ENCODE measurements at places on chromosomes 13 and 19.
A peak's percentile ranks its signal among the peaks of the same experiment; 100 is the strongest.

DNA sequence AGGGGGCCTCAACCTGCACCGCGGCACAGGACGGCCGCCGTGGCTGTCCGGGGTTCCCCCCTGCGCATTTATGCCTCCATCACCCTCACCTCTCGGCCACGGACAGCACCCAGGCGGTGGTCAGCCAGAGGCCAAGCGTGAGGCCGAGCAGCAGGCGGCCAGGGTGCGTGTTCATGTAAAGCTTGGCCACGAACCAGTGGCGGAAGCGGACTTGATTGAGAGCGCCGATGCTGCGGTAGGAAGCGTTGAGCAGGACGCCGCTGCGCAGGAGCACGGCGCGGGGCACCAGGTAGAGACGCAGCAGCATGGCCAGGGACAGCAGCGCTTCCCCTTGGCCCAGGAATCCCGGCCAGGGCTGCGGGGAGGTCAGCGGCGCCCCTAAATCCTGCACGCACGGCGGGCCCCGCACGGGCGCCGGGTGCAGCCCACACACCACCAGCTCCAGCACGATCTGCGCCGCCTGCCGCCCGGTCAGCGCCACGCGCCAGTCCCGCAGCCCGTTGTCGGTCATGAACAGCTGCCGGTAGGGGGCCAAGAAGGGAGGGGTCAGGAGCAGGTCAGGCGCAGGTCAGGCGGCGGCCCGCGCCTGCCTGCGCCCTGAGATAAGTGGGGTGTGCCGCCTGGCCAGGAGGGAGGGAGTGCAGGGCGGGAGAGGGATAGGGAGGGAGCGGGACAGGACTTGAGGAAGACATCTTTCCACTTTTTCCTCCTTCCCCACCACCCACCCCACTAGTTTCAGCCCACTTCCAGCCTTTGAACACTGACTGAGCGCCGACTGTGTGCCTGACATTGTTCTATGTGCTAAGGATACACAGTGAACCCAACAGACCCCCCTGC lies 6.5 kb downstream of the KCNN4 start:
- DNase-seq, result no peak

- no peak for DNase-seq
These were observed 797.7 kb upstream of the ARGLU1 start for GRCh38 chr13:107365466-107366215.

GRCh38 chr13:99477493-99477892 lies 23.8 kb upstream of the TM9SF2 start:
- no peak for DNase-seq

DNA sequence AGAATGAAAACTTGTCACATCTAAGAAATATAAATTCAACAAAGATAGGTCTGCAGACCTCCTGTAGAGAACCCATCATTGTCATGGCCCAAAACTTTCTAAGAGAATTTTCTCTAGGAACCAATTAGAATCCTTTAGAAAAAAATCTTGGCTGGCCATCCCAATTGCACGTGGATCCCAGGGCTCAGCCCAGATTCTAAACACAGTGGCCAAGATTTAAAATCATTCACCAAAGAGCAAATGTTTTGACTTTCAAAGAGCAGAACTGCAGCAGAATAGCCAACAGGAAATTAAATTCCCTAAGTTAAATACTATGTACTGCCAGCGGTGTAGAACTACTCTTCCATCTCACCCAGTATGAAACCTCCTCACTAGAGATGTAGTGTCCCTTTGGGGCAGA lies 21.3 kb downstream of the IPO5 start:
- no peak for DNase-seq

DNA sequence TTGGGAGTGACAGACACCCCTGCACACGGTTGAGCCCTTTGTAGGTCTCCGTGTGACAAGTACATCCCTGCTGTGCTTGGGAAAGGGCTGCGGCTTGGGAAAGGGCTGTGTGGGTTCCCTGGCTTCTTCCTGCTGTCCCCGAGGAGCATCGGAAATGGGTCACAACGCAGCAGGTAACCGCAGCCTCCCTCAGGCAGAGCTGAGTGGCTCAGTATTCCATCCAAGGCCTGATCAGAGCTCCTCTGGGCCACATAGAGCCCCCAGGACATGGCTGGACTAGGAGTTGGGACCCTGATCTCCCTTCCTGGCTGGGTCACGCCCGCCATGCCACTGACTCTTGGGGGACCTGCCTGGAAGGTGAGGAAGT lies 16.3 kb downstream of the TECR start:
- DNase-seq, result no peak

GRCh38 chr19:38120471-38121025 lies 103.5 kb downstream of the DPF1 start:
- no peak for DNase-seq

GRCh38 chr19:4198467-4199126 lies 16.1 kb downstream of the ANKRD24 start:
- DNase-seq, result no peak

GRCh38 chr13:32629866-32630265 lies 43.6 kb downstream of the PDS5B start:
- DNase-seq, result no peak

DNA sequence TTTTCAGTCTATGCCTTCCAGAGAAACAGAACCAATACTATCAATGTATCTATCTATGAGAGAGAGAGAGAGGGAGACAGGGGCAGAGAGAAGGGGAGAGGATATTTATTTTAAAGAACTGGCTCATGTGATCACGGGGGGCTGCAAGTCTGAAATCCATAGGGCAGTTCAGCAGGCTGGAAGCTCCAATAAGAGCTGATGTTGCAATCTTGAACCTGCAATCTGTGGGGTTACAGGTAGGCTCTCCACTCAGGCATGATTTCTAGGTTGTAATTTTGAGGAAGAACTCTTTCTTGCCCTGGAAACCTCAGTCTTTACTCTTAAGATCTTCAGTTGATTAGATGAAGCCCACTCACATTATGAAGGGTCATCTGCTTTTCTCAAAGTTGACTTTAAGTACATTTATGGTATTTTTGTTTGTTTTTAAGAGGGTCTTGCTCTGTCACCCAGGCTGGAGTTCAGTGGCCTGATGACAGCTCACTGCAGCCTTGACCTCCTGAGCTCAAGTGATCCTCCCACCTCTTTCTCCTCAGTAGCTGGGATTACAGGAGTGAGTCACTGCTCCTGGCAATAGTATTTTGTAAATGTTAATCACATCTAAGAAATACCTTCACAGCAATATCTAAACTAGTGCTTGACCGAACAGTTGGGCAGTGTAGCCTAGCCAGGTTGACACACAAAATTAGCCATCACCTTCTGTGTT lies 376.4 kb downstream of the FGF9 start:
- no peak for DNase-seq

DNA sequence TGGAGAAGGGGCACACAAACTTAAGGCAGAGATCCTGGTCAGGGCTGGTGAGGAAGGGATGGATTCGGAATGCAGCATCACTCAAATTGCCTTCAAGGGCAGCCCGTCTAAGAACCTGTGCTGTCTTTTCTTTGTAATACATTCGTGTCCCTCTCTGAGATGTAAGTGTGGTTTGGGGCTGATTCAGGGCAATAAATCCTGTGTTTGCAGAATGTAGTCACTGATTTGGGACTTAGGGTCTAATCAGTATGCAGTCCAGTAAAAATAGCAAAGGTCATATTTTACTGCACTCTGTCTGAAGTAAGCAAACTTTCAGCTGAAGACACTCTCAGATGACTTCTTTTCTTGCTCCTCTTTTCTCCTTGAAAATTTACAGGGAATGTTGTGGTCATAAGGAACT lies 93.8 kb upstream of the C1QTNF9B start:
- DNase-seq, result no peak

GRCh38 chr13:27765650-27766049 lies 26.6 kb upstream of the GSX1 start:
- DNase-seq, result no peak

GRCh38 chr13:33213797-33214196 lies 71.8 kb downstream of the STARD13 start:
- no peak for DNase-seq

DNA sequence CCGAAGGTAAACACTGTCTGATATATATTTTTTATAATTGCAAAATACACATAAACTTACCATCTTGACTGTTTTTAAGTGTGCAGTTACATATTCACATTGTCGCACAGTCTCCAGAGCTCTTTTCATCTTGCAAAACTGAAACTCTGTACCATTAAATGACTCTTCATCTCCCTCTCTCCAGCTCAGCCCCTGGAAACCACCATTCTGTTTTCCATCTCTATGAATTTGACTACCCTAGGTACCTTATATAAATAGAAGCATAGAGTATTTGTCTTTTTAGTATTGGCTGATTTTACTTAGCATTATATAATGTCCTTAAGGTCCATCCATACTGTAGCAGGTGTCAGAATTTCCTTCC lies 45.8 kb downstream of the LRCH1 start:
- DNase-seq, result no peak

GRCh38 chr19:5036698-5037563 lies 68.0 kb downstream of the KDM4B start:
- peak; percentile 27 for DNase-seq

GRCh38 chr13:23793711-23794110 lies 95.5 kb downstream of the MIPEP start:
- no peak for DNase-seq

DNA sequence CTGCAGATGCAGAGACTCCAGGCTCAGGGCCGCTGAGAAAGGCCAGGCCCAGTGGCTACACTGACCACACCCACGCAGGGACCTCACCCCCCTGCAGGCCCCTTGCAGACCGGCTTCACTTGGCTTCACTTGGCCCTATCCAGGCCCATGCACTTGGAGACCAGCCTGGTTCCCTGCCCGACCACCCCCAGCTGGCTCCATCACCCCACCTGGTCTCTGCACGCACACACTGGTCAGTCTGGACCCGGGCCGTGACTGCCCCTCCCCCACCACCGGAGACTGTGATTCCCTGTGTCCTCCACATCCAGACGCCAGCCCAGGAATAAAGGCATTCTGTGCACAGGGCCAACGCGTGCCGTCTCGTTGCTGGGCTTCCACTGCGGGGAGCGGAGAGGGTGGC lies 4.9 kb upstream of the EBI3 start:
- no peak for DNase-seq

DNA sequence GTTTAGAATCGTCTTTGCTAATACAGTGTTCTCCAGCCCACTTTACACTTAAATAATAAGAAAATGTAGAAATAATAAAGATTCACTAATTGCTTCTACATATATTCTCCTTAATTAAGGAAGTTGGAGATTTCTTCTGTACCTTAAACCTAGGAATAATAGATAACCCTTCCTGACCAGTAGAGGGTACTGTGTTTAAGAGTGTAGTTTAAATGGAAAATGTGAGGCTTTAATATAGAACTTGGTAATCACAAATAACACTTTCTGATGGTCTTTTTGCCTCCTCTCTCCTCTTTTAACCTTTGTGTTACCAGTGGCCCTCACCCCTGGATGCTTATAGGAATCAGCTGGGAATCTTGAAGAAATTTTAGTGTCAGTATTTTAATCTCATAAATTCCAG lies 20.7 kb downstream of the POMP start:
- DNase-seq, result no peak

DNA sequence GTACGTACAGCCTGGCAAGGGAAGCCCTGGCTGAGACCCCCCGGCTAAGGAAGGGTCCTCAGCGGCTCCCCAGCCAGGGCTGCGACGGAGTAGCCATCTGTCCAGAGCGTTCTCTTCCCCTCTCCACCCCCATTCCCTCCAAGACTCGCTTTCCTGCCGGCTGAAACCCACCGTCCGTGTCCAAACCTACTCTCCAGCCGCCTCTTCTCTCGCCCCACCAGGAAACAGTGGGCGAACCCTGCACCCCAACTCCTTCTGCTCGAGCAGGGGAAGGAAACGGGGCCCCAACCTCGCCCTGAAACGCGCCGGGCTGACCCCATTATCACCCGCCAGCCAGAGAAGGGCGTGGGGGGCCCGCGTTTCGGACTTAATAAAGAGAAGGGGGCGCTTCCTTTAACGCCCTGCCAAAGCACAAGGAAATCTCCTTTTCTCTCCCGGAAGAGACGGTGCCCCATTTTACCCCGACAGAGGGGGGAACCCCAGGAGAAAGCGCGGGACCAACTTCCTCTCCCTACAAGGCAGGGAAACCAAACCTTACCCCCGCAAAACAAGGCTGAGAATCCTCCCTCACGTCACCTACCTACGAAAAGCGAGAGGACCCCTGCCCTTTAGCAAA lies 2.5 kb downstream of the ZC3H4 start:
- no peak for DNase-seq

GRCh38 chr19:44643605-44644401 lies at the start of gene PVR:
PVR (plus strand) TSS chr19:44643910; CDS start chr19:44644097, 187 bp downstream.
- DNase-seq, result peak; percentile 21

DNA sequence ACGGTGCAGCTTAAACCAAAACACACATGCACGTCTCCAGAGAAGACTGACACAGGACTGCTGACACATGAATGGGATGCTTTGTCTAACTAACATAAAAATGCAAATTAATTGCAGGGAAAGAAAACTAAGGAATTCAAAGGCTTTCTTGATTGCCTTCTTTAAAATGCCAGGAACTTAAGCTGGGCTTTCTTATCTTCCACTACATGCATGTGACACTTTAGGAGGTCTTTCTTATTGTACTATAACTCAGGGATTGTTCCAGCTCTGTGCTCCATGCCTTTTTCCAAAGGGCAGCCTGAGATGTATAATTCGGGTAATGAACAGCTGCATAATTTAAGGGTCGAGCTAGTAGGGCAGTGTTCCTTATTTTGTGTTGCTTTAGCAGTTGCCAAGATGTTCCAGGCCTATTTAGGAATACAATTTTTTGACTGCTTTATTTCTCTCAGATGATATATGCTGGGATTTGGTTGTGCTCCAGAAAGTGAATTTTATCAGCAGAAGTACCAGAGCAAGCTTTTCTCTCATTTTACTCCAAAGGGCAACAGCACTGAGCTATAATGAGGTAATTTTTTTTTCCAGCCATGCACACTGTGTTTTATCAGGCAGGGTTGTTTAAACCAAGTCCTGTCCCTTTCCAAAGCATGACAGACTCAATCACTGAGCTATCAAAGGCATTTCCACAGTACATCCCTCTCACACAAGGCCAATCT lies 885.2 kb downstream of the PCDH9 start:
- no peak for DNase-seq

GRCh38 chr13:75353781-75354193 lies 128.2 kb downstream of the TBC1D4 start:
- no peak for DNase-seq

DNA sequence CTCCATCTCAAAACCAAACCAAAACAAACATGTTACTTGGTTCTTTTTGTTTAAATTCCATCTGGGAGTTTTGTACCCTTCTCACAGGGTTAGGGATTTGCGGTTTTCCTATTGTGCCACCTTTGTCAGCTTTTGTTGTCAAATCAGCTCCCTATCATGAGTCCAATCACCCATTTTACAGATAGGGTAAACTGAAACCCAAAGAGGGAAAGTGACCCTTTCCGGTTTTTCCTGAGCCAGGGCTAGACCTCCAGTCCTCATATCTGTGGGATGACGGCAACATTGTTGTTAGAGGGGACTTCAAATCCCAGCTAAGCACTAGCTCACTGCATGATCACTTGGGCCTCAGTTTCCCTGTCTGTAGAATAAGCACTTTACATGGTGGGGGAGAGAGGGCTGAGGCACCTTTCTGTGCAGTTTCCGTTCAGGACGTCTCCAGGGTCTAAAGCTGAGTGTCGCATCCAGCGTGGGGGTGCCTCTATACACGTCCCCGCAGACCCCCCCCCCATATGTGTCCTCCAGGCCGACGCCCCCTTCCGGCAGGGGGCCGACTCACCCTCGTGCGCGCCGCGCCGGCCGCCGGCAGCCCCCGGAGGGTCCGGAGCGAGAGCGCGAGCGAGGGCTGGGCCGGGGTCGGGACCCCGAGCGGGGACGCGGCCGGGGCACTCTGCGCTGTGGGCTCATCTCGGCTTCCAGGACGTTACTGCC lies 3.9 kb downstream of the CCDC194 start:
- DNase-seq, result no peak

GRCh38 chr19:9128171-9128570 lies 1.4 kb upstream of the OR7G3 start:
- no peak for DNase-seq

Data from NCI-H2029 treated with DMSO at 0.1 percent for 48 hours (cell line).